ENCODE measurements at places on chromosomes 12 and 14.

DNA sequence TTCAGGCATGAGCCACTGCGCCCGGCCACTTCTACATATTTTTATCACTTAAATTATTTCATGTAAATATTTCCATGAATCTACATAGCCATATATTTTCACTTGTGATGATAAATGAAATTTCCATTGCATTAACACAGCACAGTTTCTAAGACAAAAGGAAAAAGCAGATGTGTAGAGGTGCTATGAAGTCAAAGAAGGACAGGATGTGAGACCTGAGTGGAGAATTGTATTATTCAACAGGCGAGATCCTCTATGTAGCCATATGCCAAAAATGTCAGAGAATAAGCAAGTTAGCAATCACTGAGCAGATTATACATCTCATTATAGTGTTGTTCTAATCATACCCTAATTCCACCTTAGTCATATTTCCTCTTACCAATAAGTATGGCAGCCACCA lies 38.1 kb downstream of the ATF7 start:
- DNase-seq = no peak

DNA sequence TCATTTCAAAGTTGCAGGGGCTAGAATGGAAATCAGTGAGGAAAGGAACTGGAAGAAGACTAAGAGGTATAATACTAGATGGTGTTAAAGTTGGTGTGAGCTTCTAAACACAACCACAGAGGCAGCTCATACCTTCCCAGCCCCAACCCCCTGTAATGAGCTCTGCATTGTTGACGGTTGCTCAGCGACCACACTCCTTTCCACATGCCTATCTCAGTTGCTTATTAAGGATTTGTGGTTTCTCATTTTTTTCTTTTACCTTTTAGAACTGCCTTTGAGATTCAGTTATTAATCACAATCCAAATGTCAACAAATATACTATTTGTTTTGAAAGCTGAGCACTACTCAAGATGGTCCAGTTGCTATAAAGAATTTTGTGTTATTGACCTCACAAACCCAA lies 62.1 kb upstream of the KIF21A start:
- DNase-seq = no peak

DNA sequence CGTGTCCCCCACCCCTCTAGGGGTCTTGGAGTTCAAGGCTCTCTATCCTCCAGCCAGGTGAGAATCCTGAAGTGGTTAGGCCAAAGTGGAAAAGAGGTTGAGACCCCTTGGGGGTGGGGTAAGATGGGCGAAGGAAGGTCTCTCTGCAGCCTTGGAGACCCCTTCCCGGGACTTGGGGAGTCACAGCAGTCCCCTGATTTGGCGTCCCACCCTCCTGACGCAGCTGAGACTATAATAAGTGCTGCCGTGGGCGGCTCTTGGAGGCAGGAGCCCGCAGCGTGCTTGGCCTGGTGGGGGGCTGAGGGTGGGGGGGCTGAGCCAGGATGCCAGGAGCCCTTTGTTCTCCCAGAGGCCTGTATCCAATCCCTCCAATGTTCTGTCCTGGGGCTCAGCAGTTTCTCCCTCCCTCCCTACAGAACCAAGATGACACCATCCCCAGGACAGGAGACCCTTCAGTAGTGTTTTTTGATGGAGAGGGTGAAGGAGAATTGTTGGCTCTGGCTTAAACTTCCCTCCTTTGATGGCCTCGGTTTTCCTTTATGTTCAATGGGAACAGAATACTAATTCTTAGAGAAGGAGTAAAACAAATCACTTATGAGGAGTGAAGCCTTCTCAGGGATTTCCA lies 1.5 kb upstream of the AGAP2 start:
- no peak for DNase-seq

GRCh38 chr12:122138181-122138580 lies 35.8 kb downstream of the IL31 start:
- no peak for DNase-seq

DNA sequence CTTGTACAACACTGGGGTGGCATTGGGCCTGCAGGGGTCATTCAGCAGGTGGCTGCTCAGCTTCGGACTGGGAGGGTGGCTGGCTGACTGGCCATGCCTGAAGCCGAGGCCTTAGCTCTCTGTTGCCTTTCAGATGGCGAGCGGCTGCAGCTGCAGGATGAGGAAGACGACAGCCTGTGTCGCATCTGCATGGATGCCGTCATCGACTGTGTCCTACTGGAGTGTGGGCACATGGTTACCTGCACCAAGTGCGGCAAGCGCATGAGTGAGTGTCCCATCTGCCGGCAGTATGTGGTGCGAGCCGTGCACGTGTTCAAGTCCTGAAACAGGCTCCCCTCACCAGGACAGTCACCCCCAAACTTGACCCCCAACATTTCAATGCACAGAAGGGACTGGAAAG lies 23.3 kb downstream of the RNF34 start:
- DNase-seq = no peak

GRCh38 chr12:85273381-85274314 lies 6.4 kb upstream of the ALX1 start:
- no peak for DNase-seq

DNA sequence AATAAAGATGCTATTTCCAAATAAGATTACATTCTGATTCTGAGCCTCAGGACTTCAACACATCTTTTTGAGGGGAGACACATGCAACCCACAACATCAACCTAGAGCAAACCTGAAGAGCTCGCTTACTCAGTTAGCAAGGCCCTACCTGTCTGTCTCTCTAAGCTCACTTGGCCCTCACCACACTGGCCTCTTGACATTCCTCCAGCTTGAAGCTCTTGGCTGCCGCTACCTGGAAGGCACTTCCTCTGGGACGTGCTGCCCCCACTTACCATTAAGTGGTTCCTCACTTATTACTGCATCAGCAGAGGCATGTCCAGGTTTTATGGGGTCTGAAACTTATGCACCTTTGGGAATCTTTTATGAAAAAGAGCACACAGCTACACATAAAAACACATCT lies 354.8 kb downstream of the GALC start:
- no peak for DNase-seq

- no peak for DNase-seq
Measured at GRCh38 chr14:29629839-29630238, 297.8 kb downstream of the PRKD1 start.

GRCh38 chr12:123265851-123266678 lies 5.6 kb downstream of the CDK2AP1 start:
- DNase-seq = no peak

DNA sequence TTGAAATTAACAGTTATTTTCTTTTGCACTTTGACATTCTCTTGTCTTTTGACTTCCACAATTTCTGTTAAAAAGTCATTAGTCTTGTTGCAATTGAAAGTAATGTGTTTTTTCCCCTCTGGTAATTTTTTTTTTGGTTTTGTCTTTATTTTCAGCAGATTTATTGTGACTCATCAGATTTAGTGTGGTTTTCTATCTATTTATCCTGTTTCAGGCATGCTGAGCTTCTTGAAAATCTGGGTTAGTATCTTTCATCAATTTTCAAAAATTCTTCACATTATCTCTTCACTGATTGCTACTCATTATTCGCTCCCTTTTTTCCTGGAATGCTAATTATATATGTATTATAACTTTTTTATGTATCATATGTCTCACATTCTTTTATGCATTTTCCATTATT lies 15.3 kb upstream of the NTF3 start:
- DNase-seq = no peak

GRCh38 chr12:102350070-102350469 lies 130.3 kb downstream of the IGF1 start:
- no peak for DNase-seq

- no peak for DNase-seq
Measured at GRCh38 chr14:88882236-88882635, 57.8 kb downstream of the TTC8 start.

GRCh38 chr12:22215467-22216253 lies 118.8 kb downstream of the ST8SIA1 start:
- DNase-seq = no peak

DNA sequence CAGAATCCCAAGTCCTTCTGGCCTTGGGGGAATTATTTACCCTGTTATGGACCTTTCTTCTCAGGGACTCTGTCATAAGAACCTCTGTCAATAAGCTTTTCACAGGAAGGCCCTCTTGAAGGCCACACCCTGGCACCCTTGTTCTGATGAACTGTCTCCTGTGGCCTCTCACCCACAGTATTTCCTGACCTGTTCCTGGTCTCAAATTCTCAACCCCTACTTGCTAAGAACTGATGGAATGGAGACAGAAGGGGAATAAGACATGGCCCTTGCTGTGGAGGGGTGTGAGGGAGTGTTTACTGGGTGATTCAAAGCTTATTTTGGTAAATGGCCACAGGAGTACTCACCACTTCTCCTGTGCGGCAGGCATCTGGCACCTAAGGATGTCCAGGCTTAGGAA lies 1082.9 kb downstream of the BCL11B start:
- DNase-seq = no peak

DNA sequence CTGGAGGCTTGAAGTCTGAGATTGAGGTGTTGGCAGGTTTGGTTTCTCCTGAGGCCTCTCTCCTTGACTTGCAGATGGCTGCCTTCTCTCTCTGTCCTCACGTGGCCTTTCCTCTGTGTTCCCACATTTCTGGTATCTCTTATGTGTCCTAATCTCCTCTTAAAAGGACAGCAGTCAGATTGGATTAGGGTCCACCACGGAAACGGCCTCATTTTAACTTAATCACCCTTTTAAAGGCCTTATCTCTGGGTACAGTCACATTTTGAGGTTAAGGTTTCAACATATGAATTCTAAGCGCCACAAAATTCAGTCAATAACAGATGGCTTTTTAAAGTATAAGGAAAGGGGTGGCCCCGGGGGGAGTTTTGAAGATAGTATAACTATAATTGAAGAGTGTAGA lies 33.5 kb downstream of the UNC79 start:
- DNase-seq = no peak

GRCh38 chr12:563250-563781 lies 99.9 kb downstream of the NINJ2 start:
- no peak for DNase-seq

GRCh38 chr14:63788011-63788933 lies 60.4 kb upstream of the SGPP1 start:
- no peak for DNase-seq

GRCh38 chr14:52272375-52272774 lies 4.9 kb downstream of the PTGDR start:
- no peak for DNase-seq

GRCh38 chr14:104158827-104159798 lies 20.7 kb downstream of the KIF26A start:
- DNase-seq = no peak

DNA sequence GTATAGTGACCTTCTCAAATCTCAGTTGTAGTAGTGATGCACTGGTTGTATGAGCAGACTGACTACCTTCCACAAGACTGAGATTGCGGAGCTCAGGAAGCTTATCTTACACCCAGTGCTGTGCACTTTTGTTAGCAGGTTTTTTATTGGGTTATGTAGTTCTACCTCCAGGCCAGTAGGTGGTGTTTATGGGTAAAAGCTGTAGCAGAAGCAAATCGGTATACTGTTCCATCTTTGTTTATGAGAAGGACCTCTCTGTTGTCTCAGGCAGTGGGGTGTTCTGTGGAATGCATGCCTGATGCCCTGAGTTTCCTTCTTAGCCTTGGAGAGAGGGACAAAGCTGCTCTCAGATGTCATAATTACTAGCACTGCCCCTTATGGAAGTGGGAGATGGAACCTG lies 217.8 kb downstream of the LRFN5 start:
- DNase-seq = no peak

DNA sequence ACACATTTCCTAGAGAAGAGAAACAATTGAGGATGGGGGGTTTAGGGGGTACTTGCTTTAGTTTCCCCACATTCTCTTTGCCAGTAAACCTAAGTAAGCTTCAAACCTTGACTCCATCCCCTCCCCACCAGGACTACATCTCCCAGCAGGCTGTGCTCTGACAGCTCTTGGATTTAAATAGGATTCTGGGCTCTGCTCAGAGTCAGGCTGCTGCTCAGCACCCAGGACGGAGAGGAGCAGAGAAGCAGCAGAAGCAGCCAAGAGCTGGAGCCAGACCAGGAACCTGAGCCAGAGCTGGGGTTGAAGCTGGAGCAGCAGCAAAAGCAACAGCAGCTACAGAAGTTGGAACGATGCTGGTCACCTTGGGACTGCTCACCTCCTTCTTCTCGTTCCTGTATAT lies 20.6 kb downstream of the RDH12 start:
- no peak for DNase-seq

GRCh38 chr12:13957576-13957975 lies 23.8 kb downstream of the GRIN2B start:
- no peak for DNase-seq

- no peak for DNase-seq
Measured at GRCh38 chr12:79592865-79593264, 97.9 kb downstream of the PAWR start.

DNA sequence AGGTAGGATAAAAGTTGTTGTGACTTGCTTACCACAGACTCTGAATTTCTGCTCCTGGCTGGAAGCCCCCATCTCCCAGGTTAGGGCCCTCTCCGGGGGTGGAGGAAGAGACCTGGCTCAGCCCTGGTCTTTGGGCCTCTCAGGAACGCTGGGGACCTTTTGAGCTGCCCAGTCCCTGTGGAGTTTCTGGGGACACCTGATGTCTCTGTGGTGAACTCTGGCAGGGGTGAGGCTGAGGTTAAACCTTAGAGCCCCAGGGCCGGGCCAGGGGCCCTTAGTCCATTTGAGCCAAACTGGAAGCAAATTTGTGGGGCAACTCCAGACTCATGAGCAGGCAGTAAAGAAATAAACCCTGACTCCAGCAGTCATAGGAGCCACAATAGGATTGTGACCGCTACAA lies 112.1 kb downstream of the ADGRD1 start:
- no peak for DNase-seq

- no peak for DNase-seq
Measured at GRCh38 chr14:105200074-105200473, 19.0 kb upstream of the NUDT14 start.

DNA sequence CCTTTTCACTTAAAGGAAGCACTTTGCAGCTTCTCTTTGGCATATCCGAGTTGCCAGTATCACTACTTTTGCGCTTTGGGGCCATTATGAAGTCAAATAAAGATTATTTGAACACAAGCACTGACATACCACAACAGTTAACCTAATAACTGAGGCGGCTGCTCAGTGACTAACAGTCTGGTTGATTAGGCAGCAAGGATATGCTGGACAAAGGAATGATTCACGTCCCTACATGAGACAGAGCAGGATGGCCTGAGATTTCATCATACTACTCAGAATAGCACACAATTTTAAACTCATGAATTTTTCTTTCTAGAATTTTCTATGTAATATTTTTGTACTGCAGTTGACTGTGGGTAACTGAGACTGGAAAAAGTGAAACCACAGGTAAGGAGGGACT lies 56.9 kb upstream of the E2F7 start:
- no peak for DNase-seq

GRCh38 chr12:57142121-57142520 lies 5.3 kb downstream of the LRP1-AS start:
- DNase-seq = no peak

DNA sequence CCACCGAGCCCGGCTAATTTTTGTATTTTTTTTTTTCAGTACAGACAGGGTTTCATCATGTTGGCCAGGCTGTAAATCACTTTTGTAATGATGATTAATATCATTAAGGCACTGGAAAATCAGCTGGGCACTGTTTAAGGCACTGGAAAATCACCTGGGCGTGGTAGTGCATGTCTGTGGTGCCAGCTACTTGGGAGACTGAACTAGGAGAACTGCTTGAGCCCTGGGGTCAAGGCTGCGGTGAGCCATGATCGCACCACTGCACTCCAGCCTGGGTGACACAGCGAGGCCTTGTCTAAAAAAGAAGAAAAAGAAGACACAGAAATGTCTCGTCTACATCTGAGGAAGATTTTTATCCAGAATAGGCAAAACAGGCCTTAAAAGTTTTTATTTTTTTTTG lies 12.7 kb downstream of the SLC11A2 start:
- DNase-seq = no peak
